ENCODE measurements at places on chromosomes 4 and X.

DNA sequence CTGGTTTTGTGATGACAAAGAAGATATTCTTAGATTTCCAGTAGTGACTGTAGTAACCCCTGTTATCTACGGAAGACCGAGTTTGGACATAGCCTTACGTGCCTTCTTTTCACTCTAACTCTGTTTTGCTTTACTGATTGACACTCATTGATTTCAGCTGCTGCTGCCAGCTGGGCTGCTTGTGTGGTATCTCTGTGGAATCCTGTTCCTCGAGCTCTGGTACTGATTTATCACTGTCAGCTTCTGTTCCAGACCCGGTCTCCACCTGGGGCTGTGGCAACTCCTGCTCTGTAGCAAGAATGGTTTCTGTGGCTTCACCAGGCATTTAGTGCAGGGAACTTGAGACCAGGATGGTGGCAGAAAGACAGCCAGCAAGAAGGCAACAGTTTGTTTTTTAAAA is 24.6 kb upstream of the LAP3 start:
- peak; percentile 37 for DNase-seq

DNA sequence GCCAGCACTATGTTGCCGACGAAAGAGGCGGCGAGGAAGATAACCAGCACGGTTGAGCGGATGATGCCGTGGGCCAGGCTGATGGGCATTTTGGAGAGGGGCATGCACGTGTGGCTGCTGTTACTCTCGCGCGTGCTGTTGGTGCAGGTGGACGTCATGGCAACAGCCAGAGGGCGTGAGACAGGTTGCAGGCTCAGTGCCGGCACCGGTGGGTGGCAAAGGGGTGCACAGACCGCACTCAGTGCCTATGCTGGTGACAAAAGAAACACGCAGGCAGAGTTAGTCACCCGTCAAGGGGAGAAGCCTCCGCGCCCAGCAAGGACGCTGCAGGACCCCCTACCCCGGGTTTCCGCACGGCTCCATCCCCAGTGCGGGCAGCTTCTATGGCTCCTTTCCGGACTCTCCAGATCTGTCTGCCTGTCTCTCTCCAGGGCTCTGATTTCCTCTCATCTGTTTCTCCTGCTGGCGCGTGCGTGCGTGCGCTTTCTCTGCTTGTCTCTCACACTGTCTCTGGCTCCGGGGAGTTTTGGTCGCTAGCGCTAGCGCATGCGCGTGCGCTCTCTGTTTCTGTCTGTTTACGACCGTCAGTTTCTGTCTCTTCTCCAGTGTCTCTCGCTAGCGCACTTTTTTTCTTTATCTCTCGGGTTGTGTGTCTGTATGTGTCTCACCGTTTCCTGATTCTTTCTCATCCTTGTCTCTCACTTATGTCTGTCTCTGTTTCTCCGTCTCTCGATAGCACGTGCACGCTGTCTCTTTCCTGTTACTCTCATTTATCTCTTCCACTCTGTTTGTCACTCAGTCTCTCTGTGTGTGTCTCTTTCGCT is 2.1 kb downstream of the GPR101 start:
- DNase-seq: no peak

GRCh38 chr4:40837094-40837870 is 87.5 kb downstream of the NSUN7 start:
- no peak for DNase-seq

DNA sequence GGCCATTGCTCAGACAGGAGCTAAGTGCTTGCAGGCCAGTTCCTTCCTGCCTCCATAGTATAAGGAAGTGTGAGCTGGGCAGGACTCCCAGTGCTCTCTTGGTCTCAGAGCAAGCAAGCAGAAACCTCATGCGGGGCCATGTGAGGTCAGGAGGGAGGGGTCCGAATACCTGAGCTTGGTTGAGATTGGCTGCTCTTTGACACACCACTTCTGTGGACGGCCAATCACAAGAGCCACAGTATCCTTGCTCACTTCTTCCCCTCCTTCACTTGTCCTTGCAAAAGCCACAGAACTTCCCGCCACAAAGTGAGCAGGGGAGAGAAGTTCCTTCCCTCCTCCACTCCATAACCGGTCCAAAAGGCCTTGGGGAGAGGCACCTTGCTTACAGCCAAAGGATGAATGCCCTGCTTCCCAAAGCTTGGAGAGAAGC is 56.7 kb downstream of the PRPS1 start:
- DNase-seq: peak; percentile 86

DNA sequence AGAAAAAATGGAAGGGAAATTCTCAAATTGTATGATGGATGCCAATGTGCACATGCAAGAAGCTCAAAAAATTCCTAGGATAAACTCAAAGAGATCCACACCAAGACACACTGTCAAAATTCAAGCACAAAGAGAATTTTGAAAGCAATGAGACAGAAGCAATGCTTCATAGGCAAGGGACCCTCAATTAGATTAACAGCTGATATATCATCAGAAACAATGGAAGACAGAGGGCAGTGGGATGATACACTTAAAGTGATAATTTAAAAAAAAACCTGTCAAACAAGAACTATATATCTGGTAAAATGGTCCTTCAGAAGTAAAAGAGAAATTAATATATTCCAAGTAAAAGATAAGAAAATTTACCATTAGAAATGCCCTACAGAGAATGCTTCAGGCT is 306.3 kb upstream of the PCDH7 start:
- no peak for DNase-seq

DNA sequence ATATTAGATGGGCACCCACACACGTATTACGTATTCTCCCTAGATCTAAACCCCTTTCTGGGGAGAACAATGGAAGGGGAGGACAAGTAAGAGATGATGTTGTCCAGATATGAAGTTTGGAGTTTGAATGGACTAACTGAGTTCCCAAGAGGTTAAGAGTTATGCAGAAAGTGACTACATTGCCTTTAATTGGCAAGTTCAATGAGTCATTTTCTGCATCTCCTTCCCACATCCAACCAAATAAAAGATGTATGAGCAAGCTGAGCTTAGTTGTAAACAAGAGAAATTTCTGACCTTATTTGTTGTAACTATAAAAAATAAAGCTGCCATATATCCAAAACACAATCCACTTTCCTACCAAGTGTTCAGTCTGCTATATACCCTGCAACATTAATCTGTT is 50.5 kb downstream of the TIGD2 start:
- DNase-seq: no peak

GRCh38 chr4:169410839-169411770 is 140.3 kb upstream of the SH3RF1 start:
- peak; percentile 36 for DNase-seq

GRCh38 chr4:17773135-17773698 is 8.2 kb downstream of the FAM184B start:
- DNase-seq: no peak

- DNase-seq: peak; percentile 59
Observed at GRCh38 chrX:109886122-109886761, 116.7 kb upstream of the TMEM164 start.

DNA sequence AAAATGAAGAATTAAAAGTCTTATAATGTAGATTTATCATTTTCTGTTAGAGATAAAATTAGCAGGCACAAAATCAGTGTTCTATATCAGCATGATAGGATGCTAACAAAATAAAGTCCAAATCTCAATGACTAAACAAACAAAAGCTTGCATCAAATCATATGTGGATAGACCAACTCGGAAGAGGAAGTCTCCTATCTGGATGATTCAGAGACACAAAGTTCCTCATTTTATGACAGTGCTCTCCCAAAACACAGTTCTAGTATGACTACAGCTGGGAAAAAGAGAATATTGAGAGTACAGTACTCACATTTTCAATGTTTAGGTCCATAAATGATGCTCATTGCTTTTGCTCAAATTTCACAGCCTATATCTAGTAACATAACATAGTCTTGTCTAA is 376.1 kb upstream of the CTSO start:
- DNase-seq: no peak

DNA sequence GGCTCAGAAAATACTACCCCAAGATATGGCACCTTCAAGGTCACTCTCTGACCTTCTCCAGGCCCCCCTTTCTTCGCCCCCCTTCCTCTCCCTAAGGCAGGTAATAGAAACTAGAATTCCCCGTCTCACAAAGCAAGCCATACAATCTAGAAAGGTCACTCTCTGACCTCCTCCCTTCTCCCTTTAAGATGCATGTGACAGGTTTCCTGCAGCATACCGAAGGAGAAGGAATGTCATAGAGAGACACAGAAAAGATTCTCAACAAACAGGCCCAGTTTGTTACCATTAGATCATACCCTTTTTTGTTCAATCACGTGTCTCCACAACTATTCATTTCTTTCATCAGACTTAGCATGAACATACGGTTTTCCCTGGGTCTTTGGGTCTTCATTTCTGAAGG is 51.2 kb upstream of the RBMXL3 start:
- DNase-seq: no peak

DNA sequence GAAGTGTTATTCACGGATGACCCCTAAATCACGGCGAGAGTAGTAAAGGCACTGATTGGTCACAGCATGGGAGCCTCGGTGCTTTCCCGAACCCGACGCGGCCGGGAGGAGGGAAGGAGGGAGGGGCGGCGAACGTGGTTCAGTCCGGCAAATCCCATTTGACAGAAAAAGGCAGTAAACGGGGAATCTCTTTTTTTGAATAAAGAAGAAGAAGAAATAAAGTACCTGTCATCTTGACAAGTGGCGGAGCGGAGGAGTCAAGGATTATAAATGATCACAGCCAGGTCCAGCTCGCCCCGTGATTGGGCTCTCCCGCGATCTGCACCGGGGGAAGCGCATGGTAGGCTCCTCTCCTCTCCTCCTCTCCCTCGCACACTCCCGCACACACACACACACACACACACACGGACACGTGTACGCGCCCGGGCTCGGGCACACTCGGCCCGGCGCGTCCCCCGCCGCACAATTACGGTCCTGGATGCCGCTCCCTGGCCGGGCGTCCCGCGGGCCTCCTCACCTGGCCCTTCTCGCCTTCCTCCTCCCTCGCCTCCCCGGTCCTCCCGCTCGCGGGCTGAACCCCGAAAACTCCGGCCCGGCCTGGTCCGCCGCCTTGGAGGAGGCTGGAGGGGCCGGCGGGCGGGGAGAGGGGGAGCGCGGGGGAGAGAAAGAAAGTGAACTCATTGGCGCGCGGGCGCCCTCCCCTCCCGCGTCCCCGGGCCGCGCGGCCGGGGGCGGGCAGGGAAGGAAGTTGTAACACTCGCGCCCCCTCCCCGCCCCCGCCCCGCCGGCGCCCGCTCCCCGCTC is 99.2 kb upstream of the TENM3 start:
- peak; percentile 11 for DNase-seq

DNA sequence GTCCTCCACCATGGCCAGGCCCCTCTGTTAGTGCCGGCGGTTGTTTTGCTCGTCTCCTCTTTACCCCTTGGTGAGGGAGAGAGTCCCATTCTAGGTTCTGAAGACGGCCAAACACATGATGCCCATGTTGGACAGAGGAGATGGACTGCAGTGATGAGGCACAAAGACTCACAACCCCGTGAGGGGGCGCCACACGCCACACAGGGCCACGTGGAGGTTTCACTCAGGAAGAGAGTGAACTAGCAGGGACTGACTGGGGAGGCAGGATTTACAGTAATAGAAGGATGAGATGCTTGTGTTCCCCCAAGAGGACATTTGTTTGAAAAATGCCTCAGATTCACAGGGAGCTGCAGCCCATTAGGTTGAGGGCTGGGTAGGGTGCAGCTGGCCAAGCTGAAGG is 655.3 kb upstream of the FRG1 start:
- DNase-seq: no peak

DNA sequence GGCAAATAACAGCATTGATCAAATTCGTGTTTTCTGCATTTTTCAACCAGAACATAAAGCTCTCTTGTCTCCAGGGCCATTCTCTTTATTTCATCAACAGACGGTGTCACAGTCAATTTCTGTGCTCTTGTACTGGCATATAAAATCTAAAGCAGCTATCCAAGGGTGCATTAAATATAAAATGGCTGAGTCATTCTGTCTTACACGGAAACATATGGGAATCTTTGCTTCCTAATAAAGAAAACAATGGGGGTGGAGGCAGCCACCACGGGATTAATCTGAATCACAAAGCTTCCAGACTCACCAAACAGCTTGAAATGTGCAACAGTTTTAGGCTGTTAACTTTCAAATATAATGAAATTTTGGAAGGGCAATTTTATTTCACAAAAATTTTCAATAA is 132.6 kb downstream of the IL15 start:
- no peak for DNase-seq

GRCh38 chr4:14916554-14917297 is 85.6 kb upstream of the CPEB2 start:
- DNase-seq: no peak

DNA sequence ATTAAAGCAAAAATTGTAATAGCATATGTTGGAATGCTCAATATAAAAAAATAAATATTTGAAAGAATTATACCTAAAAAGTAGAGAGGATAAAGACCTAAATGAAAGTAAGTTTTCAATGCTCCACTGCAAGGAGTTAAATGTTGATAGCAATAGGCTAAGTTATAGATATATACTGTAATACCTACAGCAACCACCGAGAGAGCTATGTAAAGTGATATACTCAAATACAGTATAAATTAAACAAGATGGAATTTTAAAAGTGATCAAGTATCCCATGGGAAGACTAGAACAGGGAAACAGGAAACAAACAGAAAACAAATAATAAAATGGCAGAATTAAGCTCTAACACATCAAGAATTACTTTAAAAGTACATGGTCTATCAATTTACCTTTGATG is 73.9 kb downstream of the CASP3 start:
- DNase-seq: no peak

GRCh38 chrX:103678199-103678993 is 8.1 kb downstream of the MORF4L2 start:
- no peak for DNase-seq

GRCh38 chr4:16480011-16480410 is 253.7 kb upstream of the TAPT1 start:
- no peak for DNase-seq

GRCh38 chr4:35538807-35539206 is 705.5 kb downstream of the ARAP2 start:
- DNase-seq: no peak

DNA sequence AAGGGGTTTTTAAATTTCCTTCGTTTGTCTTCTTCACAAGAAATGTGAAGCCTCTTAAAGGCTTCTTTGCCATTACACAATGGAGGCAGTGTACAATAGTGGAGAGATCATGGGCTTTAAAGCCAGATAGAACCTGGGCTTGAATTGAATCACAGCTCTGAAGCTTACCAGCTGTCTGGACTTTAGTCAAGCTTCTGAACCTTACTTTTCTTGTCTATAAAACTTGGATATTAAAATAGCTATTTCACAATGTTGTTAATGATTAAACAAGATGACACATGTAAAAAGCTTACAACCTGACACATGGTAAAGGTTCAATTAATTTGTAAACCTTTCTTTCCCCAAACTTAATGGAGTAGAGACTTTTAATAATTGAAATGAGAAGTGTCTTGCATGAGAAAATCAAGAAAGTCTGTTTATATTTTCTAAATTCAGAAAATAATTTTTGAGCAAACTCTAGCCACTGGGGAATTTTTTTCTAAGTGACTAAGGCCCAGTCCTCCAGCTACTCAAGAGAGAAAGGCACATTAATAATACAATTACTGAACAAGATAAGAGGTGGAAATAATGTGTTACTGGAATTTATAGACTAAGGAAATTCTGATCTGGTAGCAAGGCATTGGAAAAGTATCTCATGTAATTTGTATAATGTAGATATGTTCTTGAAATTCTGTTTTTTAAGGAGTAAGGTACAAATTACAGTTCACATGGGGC is 21.7 kb upstream of the TBC1D8B start:
- no peak for DNase-seq

- no peak for DNase-seq
Observed at GRCh38 chr4:128527351-128527750, 239.7 kb upstream of the PGRMC2 start.
